Ovary (tissue), 10 donors: ENCODE measurements at places on chromosomes 2 and 18.

DNA sequence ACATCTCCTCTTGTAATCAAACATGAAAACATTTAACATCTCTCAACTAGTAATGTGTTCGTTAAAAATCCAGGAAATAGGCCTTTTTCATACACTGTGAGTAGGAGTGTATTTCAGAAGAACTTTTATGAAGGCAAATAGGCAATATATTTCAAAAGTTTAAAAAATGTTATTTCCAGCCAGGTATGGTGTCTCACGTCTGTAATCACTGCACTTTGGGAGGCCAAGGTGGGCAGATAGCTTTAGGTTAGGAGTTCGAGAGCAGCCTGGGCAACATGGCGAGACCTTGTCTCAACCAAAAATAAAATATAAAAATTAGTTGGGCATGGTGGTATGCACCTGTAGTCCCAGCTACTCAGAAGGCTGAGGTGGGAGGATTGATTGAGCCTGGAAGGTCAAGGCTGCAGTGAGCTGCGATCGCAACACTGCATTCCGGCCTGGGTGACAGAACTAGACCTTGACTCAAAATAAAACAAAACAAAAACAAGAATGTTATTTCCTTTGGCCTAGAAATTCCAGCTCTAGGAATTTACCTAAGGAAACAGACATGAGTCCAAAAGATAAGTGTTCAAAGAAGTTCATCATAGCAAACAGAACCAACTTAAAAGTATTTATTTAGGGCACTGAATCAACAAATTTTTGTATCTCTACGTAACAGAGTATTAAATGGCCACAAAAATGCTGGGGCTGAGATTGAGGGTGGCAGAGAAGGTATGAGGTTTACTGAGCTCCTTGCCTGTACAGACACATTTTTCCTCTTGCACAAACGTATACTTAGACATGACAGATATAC, 14.9 kb downstream of the RBKS start:
- no peak for DNase-seq

GRCh38 chr18:10727477-10727876, 201.7 kb downstream of the NAPG start:
- DNase-seq, result no peak

DNA sequence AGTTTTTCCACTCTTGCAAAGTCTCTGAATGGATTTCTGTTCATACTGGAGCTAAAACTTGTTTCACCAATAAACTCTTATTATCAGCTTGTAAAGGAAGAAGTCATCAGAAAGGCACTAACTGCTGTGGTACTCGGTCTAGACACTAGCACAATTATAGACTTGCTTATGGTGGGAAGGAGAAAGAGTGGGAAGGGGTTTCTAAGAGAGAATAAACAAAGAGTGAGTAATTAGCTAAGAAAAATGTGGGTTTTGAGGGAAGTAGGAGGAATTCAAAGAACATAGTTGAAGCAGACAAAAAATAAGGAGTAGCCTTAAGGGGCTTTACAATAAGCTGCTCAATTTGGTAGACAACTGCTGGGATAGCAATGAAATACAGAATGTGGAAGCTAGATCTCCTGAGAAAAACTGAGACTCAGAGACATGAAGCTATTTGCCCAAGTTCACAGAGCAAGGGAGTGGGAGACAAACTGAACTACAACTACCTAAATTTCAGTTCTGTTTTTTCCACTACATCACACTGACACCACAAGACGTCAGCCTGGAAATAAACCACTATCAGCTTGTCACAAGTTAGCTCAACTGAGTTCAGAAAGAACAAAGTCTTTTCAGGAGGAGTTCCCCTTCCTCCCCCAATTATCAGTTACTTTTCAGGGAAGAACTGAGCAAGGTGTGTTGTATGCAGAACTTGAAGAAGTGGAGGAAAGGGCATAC, 59.7 kb downstream of the MAP4K3 start:
- DNase-seq, result no peak

DNA sequence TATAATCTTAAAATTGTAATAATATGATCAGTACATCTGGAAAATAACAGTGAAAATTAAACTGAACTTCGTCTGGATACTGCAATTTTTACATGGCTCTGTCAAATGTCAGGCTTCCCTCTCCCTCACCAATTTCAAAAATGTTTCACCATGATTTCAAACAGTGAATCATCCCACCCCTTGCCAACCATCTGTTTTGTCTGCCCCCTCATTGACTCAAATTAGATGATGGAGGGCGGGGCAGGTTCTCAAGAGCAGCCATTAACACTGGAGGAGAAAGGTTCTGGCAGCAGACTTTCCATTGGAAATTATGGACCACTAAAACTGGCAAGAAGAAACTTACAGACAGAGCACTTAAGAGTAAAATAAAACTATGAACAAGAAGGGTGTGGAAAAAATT, 1195.7 kb upstream of the ZEB2 start:
- DNase-seq, result no peak

GRCh38 chr18:45104049-45104395, 423.3 kb downstream of the SETBP1 start:
- no peak for DNase-seq

- DNase-seq, result no peak
These were observed 252.4 kb downstream of the PLCL1 start for GRCh38 chr2:198056836-198057235.

DNA sequence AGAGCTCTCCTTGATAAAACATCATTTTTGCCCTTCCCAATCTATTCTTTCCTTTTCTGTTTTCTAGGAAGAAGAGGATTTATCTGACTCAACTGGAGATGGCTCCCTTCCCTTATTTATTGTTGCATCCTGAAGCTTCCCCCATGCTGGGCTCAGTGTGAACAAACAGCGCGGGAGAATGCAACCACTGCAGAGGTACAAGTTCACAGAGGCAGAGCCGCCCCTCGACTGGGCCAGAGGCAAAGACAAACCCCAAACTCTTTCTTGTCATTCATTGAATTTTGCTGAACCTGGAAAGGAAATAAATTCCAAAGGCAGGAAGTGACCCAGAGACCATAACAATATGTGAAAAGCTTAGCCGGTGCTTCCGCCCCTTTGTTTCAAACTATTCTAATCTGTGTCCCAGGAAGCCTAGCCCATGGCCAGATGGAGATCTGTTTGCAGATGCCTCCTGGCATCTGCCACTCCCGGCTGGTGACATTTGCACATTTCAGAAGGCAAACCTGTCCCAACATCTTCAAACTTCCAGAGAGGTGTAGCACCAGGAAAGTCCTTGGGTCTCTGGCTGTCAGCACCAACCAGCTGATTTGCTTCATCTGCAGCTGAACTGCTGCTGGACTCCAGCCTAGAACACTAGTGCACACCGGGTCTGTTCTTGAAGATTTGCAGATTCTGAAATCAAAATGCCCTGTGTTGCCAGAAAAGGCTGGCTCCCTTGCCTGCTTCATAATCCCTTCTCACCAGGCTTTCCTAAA, 79.4 kb upstream of the MAP4K3 start:
- no peak for DNase-seq

- no peak for DNase-seq
These were observed 45.4 kb downstream of the EXOC6B start for GRCh38 chr2:72780477-72780876.

GRCh38 chr18:51621113-51621863, 423.8 kb upstream of the MEX3C start:
- no peak for DNase-seq

DNA sequence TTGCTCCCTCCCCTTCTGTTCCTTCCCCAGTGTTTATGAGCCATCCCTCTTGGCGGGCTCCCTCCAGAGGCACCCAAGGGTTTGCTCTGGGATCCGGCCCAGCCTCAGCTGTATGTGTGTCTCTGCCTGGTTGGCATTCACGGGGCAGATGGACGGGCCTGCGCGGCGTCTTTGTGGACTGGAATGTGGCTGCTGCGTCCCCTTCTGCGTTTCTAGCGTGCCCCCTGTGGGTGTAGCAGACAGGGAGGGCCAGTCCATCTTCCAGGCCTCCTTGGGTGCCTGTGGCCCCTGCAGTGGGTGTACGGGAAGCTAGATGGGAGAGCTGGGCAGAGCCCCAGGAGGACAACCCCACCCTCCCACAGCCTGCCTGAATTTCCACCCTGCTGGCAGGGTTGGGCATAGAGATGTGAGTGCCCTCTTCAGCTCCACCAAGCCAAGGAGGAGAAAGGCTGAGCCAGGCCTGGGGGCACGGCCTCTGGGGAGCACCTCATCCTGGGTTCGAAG, 15.7 kb downstream of the GPC1 start:
- no peak for DNase-seq

- DNase-seq, result no peak
These were observed 96.9 kb downstream of the TGOLN2 start for GRCh38 chr2:85230679-85231467.

DNA sequence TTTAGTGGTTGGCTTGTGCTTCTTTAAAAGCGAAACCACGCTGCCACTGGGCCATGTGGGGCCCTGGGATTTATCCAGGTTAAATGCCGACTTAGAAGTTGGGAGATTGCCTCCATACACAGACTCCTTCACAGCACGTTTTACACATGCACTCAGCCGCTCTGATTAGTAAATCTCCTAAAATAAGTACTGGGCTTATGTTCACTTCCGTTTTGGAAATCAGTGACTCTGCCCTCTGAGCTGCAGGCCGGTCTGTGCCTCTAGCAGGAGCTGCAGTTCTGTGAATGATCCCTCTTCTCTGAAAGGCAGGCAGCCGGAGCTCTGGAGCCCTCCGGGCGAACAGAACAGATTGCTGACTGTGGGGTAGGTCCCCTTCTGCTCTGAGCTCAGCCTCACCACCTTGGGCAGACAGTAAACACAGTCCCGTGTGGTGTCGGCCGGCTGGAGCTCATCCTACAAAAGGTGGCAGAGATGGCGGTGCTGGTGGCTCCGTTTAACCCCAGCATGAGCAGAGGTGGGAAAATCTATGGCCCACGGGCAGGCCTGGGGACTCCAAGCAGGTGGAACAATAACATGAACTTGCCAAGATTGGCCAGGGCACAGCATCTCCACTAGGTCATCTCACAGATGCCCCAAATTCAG, 9.8 kb upstream of the RAB17 start:
- peak; percentile 62 for DNase-seq

DNA sequence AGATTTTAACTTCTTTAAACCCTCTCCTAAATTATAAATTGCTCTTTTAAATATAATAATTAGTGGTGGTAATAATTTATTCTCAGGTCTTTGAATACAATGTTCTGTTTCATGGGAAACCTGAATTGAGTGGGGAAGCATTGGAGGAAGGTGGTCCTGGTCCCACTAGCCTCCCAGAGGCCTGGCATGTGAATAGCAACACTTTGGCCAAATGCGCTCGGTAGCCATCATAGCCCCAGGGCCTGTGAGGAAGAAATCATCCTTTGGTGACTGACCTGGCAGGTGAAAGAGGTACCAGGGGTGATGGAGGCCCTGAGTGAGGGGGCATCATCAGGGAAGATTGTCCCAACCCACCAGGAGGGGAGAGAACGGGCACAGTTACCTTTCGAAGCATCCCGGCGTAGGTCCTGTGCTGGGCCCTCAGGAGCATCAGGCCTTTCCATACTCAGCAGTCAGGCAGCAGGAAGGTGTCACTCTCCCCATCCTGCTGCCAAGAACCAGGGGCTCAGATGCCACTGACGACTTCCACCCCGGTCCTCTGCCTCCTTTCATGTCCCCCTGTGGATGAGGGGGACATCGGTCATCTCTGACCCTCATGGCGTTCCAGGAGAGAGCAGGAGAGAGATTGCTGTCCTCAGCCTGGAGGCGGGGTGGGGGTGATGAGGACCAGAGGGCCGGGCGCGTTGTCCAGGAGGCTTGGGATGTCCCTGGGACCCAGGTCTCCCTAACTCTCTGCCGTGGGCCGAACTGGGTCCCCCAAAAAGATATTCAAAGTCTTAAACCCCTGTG, 78.6 kb upstream of the HPCAL1 start:
- DNase-seq, result no peak

- no peak for DNase-seq
These were observed 377.7 kb upstream of the ST6GAL2 start for GRCh38 chr2:107263628-107264027.

DNA sequence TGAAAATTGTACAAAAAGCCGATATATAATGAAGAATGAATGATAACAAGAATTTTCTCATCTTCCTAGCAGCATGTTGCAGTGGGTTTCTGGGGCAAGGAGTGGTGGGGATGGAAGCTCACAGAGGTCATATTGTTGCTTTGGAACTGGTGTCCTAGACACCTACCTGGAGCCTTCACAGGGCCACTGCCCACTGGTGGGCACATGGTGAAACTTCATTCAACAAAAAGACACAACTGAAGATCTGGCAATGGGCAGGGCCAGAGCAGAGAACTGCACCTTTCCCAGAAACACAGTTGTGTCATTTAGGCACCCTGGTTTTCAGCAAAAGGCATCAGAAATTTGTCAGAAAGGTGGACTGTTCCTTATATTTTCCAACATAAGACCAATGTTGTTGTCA, 115.3 kb downstream of the FHOD3 start:
- DNase-seq, result no peak

GRCh38 chr2:199680482-199680881, 170.5 kb downstream of the FTCDNL1 start:
- no peak for DNase-seq

DNA sequence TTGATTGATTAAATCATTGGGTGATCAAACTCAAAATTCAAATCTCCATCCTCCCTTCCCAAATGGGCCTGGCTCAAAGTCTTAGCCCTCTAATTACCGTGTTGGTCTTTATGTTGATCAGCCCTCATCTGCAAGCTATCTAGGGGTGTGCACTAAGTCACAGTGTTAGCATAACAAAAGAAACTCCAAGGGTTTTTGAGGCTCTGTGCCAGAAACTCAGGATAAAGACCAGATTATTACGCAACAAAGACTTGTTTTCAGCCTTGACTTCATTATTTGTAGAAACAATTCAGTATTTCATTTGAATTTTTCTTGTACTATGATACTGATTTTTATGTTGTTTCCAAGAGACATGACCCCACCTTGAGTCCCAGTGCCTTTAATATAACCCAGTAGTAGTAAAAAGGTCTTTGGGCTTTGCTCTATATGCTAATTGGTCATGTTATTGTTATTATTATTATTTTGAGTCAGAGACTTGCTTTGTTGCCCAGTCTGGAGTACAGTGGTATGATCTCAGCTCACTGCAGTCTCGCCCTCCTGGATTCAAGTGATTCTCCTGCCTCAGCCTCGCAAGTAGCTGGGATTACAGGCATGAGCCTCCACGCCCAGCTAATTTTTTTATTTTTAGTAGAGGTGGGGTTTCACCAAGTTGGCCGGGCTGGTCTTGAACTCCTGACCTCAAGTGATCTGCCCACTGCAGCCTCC, 13.9 kb downstream of the PSMD14 start:
- DNase-seq, result no peak

GRCh38 chr2:191910518-191910917, 63.6 kb upstream of the CAVIN2 start:
- DNase-seq, result no peak

- no peak for DNase-seq
These were observed 220.8 kb downstream of the GULP1 start for GRCh38 chr2:188512456-188512855.

- no peak for DNase-seq
These were observed 82.0 kb downstream of the SMAD7 start for GRCh38 chr18:48868468-48869466.
